ENCODE measurements at places on chromosomes 2 and 18. TPM values are rescaled to one million over a fixed set of nuclear protein-coding genes. Genes with fewer than 3 reads are reported as not detected.

Gene NT5DC4
- not detected for total RNA-seq

DNA sequence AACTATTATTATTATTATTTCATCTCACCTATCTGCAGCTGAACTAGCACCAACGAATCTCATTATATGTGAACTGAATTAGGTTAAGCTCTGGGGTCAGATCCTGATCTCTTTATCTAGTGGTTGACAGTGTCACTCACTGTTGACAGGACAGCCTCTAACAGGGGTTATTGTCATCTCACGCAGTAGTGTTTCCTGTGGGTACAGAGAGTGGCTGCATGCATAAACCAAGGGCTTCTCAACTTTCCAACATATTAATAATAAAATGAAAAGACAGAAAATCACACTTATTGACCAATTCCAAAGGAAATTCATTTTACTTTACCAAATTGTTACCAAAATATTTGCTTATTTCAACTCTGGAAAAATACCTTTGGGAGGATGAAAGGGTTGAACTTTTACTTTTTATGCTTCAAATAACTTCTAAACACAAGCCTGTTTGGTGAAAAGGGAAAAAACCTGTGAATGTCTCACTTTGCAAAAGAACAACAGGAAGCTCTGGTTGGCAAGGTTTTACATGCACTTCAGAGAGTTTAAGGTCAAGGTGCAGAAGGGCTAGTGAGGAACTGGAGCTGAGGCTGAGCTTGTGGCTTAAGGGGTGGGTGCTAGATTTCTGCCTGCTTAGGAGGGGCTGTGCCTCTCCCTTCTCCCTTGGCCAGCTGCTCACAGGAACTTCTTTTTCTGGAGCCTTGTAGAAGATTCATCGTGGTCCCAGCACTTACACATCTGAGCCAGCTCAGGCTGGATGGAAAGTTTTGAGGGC lies 72.6 kb downstream of the CTAGE1 start:
- no peak for DNase-seq

DNA sequence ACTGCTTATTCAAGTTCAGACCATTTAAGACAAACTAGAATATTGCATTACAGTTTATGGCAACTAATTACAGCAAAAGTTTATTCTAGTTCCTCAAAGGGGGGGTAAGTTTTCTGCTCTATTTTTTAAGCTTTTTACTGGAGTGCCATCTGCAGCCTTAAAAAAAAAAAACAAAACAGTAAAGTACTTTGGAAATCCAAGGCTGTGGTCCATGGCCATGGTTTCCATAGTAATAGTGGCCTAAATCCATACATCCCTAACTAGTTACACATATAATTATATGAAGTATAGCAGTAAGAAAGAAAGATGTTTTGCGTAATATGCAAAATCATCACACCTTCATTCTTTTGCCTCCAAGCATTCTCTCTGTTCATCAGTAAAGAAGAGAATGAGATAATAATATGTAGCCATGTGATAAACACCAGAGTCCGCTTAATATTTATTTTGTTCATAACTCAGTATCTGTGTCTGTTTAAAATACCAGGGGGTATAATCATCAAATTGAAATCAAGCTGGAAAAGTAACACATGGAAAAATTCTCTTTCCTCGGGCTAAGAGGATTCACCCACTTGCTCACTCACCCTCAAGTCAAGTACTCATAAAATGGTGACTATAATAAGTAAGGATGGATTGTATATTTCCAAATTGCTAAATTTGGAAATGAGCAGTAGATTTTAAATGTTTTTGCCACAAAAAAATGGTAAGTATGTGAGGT lies 301.1 kb upstream of the RND3 start:
- no peak for DNase-seq

GRCh38 chr18:48548011-48548771 lies 9.4 kb downstream of the CTIF start:
- no peak for DNase-seq

Data from activated CD4-positive, alpha-beta memory T cell treated with anti-CD3 and anti-CD28 coated beads for 36 hours (primary cell).